ENCODE measurements at places on chromosomes 11 and 22.
A peak's percentile ranks its signal among the peaks of the same experiment; 100 is the strongest.

- no peak for DNase-seq
These were observed 100.3 kb downstream of the TSPAN18 start for GRCh38 chr11:44826922-44827643.

GRCh38 chr11:129163714-129164164 is 28.4 kb downstream of the ARHGAP32 start:
- no peak for DNase-seq

GRCh38 chr11:109819410-109819809 is 273.8 kb upstream of the ZC3H12C start:
- no peak for DNase-seq

DNA sequence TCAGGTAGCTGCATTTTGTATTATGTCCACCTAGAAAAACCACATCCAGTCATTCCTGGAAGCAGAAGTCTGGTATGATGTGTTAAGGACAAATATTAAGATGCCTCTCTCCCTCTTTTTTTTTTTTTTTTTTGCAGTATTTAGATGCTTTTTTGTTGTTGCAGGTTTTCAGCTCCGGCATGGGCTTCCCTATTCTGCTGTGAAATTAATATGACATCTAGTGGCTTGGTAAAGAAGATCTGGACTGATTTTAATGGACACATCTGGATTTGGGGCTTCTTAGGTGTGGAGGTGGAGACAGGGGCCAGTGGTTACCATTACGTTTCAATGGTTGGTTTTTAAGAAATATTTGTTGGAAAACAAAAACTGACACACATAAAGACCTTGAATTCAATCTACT is 47.5 kb upstream of the RASSF10 start:
- no peak for DNase-seq

DNA sequence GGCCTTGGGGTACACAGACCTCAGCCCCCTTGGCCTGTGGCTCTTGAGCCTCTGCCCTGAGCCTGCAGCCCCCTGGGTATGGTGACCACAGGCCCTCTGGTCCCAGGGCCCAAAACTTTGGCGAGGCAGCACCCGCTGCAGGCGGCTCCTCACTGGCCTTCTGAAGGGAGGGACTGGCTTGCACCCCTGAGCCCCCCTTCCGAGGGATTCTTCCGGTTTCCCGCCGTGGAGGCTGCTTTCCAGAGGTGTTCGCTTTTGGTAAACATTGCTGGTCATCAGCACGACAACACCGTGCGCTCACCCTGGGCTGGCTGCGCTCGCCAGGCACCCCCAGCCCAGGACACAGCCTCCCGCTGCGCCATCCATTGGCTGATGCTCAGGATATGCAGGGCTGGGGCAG is 42.0 kb downstream of the GRAMD4 start:
- DNase-seq, result no peak

- peak; percentile 26 for DNase-seq
These were observed 27.3 kb downstream of the SYT7 start for GRCh38 chr11:61553373-61554171.

DNA sequence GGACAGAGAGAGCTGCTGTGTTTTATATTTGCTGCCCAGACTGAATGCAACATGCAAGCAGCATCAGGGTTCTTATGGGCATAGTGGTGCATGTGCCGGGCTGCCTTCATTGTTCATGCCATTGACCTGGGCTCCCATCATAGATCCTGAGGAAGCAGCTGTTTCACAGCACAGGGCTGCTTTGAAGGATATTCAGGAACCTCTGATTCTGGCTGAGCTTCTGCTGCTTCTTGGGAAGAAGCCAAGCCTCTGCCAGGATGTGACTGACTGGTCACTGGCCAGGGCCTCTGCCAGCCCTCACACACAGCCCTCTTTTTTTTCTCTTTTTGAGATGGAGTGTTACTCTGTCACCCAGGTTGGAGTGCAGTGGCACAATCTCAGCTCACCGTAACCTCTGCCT is 43.3 kb downstream of the CYB5R2 start:
- no peak for DNase-seq

DNA sequence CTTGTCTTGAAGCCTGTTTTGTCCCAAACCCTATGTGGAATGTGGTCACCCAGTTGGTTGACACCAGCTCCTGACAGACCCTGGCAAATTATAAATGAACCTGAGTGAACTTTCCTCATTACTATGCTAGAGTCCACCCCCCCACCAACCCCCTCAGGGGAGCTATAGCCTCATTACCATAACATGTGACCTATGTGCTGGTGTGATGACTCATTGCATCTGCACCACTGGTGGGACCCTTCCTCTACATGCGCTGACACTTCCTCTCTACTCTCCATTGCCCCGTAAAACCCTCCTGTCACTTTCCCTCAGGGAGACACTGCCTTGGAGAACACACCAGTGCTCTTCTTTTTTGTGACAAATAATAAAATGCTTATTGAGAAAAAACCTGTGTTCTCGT is 105.0 kb upstream of the SESN3 start:
- no peak for DNase-seq

GRCh38 chr11:114848027-114848426 is 169.7 kb downstream of the NXPE2 start:
- DNase-seq, result no peak

DNA sequence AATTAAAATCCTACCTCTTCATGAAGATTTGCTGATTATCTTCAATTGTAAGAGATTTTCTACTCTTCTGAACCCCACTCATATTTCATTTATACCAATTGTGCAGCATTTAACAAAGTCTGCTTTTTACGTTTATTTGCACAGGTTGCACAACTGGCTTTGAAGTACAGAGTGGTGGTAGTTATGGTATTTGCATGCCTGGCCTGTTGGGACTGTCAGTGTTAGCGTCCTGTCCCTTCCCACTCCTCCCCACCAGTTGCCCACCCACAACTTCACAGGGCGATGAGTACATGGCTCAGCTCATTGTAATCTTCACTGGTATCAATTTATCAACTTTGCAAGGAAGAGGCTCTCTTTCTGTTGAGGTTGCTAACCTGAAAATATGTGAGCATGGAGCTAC is 372.3 kb downstream of the AASDHPPT start:
- DNase-seq, result no peak

DNA sequence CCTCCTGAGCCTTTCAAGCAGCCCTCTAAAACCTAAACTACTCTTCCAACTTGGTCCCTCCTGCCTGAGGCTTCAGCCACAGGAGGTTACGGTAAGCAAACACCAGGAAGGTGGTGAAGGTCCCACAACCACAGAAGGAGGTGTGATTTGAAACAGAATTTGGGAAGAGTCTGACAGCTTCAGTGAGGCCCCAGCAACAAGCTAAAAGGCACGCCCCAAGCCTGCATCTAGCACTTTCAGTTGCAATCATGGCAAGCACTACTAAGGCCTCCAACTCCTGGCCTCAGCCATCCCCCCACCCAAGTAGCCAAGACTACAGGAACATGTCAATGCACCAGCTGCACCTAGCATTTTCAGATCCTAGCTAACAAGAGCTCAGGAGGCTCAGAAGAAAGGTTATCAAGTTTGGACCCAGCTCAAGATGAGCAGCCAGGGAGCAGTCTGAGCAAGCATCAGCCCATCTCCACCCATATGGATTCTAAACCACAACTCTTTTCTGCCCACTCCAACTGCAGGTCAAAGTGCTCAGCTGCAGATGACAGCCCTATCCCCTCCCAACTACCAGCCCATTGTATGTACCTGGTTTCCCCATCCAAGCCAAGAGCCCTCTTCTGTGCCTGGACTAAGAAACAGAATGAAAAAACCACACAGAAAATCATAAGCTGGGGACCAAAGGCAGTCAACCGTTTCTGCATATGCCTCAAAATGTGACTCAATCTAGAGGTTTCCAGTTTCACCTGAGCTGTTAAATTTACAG is 10.4 kb upstream of the AHNAK start:
- no peak for DNase-seq

GRCh38 chr11:70270877-70271648 is 573 bp downstream of the PPFIA1 start:
- DNase-seq, result peak; percentile 40

GRCh38 chr11:119744577-119744976 is 15.6 kb upstream of the NECTIN1 start:
- peak; percentile 3 for DNase-seq

GRCh38 chr22:25839755-25840154 is 97.8 kb downstream of the MYO18B start:
- no peak for DNase-seq

DNA sequence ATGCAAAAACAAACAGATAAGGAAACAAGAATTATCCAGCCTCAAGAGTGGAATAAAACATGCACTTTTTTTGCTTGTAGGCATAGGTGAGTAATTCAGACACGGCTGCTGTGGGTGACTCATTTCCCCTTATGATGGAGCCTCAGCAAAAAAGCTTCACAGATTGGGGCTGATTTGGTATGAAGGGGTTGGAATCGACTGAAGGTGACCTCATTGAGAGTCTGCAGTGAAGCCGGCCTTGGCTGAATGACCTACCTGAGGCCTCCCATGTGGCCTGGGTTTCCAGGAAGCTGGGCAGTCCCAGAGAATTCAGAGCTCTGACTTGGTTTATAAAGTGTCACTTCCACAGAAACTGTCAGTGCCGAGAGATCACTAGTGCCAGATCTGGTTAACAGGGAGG is 34.2 kb upstream of the VPREB1 start:
- DNase-seq, result no peak

DNA sequence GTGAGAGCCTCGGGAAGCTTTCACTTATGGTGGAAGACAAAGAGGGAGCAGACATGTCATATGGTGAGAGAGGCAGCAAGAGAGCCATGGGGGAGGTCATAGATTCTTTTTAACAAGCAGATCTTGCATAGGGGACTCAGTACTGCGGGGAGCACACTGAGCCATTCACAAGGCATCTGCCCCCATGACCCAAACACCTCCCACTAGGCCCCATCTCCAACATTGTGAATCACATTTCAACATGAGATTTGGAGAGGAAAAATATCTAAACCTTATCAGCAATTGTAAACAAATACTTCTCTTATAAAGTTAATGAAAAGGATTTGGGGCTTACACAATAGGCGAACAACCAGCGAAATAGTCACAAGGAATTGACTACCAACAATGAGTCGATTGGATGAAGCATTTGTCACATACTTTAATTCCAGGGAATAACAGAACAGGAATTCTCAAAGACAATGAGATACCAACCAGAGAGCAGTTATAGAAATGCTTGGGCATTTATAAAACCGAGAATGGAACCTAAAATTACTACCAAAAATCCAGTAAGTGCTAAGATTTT is 7.3 kb downstream of the DDI1 start:
- no peak for DNase-seq

- DNase-seq, result no peak
These were observed 29.5 kb upstream of the SHANK2 start for GRCh38 chr11:71281831-71282230.

GRCh38 chr22:20602609-20603164 is 95.3 kb downstream of the MED15 start:
- DNase-seq, result no peak

GRCh38 chr11:73393479-73394415 is 17.5 kb downstream of the RELT start:
- DNase-seq, result peak; percentile 80

DNA sequence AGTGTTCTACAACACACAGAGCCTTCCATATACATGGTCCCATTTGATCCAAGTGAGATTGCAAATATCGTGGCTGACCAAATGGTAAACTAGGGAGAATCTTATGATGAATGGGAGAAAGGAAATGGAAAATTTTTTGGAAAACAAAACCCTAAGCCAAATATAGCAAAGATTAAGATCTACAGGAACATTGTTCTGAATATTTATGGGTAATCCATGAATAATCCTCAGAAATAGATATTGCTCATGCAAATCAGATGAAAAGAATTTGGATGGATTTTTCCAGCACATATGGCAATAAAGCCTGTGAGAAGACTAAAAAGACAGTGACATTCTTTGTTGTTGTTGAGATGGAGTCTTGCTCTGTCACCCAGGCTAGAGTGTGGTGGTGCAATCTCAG is 21.7 kb upstream of the PRDM10 start:
- DNase-seq, result no peak

- DNase-seq, result no peak
These were observed 22.1 kb upstream of the XKR3 start for GRCh38 chr22:16847271-16847670.

DNA sequence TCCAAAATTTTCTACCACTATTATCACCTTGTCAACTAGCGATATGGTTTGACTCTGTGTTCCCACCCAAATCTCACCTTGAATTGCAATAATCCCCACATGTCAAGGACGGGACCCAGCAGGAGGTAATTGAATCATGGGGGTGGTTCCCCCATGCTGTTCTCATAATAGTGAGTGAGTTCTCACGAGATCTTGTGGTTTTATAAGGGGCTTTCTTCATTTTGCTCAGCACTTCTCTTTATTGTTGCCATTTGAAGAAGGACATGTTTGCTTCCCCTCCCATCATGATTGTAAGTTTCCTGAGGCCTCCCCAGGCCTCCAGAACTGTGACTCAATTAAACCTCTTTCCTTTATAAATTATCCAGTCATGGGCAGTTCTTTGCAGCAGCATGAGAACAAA is 73.5 kb upstream of the ZC3H12C start:
- no peak for DNase-seq

- no peak for DNase-seq
These were observed 3.5 kb upstream of the ELMOD1 start for GRCh38 chr11:107587306-107587979.

DNA sequence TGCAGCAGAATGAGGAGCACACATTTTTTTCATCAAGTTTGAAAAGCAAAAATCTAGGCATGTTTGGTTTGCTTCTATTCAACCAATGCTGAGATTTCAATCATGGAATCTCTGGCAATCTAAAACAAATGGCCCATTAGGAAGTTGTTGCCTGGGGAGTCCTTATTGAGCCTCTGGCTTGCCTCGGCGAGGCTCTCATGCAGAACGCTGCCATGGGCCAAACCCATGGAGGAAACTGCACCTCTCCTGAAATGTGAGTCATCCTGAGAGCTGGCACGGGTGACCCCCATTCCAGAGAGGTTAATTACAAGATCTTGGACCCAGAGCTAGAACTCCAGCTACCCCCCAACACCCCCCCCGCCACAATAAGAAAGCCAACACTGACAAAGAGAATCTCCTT is 80.7 kb downstream of the MN1 start:
- no peak for DNase-seq
